ENCODE measurements at places on chromosomes 13 and 19.

DNA sequence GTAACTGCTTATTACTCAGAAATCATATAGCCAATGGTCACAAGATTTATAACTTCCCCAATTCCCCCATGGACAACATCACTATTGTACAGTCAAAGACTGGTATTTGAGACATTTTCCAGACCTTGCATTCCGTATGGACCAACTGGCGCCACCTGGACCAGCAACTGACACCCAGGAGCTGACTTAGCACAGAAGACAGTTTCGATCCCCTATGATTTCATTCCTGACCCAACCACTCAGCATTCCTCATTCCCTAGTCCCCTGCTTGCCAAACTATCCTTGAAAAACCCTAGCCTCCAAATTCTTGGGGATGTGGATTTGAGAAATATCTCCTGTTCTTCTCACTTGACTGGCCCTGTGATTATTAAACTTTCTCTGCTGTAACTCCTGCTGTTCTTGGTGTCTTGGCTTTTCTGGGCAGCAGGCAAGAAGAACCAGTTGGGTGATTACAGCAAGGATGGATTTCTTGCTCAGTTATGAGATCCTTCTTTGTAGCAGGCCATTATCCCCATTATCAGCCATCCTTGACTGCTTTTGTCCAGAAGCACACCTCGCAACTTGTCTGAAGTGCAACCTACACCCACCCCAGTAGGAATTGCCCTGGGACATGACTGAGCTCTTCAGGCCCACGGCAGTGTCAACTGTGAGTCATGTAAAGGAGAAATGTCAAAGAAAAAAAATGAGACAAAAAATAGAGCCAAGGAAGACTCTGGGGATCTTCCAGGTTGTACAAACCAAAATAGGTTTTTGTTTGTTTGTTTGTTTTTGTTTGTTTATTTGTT lies 13.7 kb upstream of the MAP3K10 start:
- no peak for DNase-seq

DNA sequence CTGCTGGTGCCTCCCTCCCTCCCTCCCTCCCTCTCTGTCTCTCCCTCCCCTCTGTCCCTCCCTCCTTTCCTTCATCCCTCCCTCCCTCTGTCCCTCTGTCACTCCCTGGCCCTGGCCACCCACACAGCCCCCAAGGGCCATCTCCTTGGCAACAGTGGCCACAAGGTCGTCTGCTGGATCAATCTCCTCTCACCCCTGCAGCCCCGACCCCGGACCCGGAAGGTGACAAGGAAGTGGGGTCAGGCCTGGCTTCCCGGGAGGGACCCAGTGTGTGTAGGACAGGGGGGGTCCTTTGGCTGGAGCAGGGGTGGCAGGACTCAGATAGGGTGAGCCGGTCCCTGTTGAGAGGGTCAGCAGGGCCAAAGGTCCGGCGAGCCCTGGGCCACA lies 21.9 kb upstream of the TCF3 start:
- no peak for DNase-seq

- DNase-seq, result no peak
Observed at GRCh38 chr19:16061943-16062342, 14.4 kb upstream of the TPM4 start.

- no peak for DNase-seq
Observed at GRCh38 chr13:40271271-40271885, 395.1 kb downstream of the FOXO1 start.

GRCh38 chr19:46536391-46536790 lies 40.7 kb upstream of the PNMA8B start:
- DNase-seq, result no peak

GRCh38 chr19:1066748-1067340 lies at the start of gene ARHGAP45:
TSS of gene ARHGAP45 (plus strand) at chr19:1067167. CDS start at chr19:1067406, 239 bp downstream.
- peak; percentile 57 for DNase-seq

- peak; percentile 70 for DNase-seq
Observed at GRCh38 chr19:43532962-43533545, at the start of gene ZNF575. TSS of gene ZNF575 (plus strand) at chr19:43533188. CDS start at chr19:43534423, 1,235 bp downstream.

DNA sequence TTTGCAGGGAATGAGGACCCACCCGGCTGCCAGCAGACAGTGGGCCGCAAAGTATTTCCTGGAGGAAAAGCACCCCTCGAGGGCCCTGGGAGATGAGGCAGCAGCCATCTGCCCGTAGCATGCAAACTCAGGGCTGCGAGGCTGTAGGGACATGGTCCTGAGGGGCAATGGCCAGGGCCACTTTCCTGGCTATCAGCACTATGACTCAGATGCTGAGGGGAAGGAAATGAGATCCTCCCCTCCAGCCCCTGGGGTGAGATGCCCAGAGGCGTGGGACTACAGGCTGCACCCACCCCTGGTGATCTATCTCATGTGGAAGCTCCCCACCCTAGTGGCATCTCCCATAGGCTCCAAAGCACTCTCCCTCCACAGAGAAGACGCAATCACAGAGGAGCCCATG lies 80.1 kb downstream of the SLC7A1 start:
- no peak for DNase-seq

DNA sequence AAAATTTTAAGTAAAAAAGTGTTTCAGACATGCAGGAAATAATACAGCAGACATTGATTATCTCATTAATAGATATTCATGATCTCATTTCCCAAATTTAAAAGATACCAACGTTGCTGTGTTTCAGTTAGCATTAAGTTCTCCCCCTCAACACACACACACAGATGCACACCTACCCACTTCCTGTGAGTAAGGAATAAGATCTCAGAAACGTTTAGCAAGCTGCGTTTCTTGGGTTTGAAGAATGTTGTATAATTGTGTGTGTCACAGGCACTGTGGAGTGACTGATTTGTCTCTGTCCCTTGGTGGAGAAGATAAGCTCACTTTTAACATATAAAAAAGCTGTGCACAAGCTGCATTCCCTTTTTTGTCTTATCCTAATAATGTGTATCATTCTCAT lies 196.8 kb downstream of the PDS5B start:
- DNase-seq, result no peak

GRCh38 chr13:82800391-82800790 lies 1081.9 kb downstream of the SLITRK1 start:
- DNase-seq, result no peak

GRCh38 chr19:17616961-17617806 lies 61.7 kb downstream of the COLGALT1 start:
- DNase-seq, result no peak

- no peak for DNase-seq
Observed at GRCh38 chr19:2255112-2255845, 938 bp downstream of the JSRP1 start.

Data from activated CD8-positive, alpha-beta memory T cell treated with anti-CD3 and anti-CD28 coated beads for 1 hour (primary cell).